Large intestine (tissue), 12 donors: ENCODE measurements at places on chromosomes 1 and 21. TPM values are rescaled to one million over a fixed set of nuclear protein-coding genes. Genes with fewer than 3 reads are reported as not detected.

Gene FAM131C
- 1.1 TPM for polyA plus RNA-seq

Gene NPHS2
- not detected for polyA plus RNA-seq

Gene RORC
- polyA plus RNA-seq: 8.7 TPM

Gene SSX2IP
- 96.4 TPM for polyA plus RNA-seq

Gene ITLN1
- 452 TPM for polyA plus RNA-seq

Gene SLAMF6
- polyA plus RNA-seq: 1.6 TPM

Gene PTPN22
- 3.6 TPM for polyA plus RNA-seq

Gene XCL1
- 1.6 TPM for polyA plus RNA-seq

Gene C1orf115
- polyA plus RNA-seq: 154 TPM

Gene OR2L8
- polyA plus RNA-seq: not detected

Gene RGS13
- 2.3 TPM for polyA plus RNA-seq

Gene ATP1A2
- 7.5 TPM for polyA plus RNA-seq
